IMR-90 (cell line): ENCODE measurements at places on chromosomes 7 and 10.

- DNase-seq = peak; percentile 5
Observed at GRCh38 chr7:28956608-28957063, 1.5 kb downstream of the TRIL start.

- no peak for DNase-seq
Observed at GRCh38 chr7:142943706-142944268, 4.5 kb downstream of the LLCFC1 start.

DNA sequence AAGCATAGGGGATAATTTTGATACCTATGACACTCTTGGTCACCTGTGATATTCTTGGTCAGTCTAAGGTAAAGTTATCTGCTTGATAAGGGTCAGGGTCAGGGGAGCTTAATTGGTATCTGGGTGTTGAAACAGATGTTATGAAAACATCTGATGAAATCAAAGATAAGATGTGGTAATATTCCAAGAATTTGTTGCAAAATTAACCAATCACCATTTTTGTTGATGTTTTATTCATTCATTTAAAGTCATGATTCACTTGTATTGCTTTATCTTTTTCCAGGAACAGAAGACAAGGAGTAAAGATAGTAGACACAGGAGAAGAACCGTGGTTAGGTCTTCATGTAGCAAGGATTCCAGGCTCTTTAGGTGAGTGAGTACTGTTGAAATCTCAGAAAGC, 103.1 kb downstream of the SEMA3C start:
- DNase-seq = peak; percentile 5

GRCh38 chr7:99123571-99124033, 20.3 kb downstream of the SMURF1 start:
- peak; percentile 57 for DNase-seq

DNA sequence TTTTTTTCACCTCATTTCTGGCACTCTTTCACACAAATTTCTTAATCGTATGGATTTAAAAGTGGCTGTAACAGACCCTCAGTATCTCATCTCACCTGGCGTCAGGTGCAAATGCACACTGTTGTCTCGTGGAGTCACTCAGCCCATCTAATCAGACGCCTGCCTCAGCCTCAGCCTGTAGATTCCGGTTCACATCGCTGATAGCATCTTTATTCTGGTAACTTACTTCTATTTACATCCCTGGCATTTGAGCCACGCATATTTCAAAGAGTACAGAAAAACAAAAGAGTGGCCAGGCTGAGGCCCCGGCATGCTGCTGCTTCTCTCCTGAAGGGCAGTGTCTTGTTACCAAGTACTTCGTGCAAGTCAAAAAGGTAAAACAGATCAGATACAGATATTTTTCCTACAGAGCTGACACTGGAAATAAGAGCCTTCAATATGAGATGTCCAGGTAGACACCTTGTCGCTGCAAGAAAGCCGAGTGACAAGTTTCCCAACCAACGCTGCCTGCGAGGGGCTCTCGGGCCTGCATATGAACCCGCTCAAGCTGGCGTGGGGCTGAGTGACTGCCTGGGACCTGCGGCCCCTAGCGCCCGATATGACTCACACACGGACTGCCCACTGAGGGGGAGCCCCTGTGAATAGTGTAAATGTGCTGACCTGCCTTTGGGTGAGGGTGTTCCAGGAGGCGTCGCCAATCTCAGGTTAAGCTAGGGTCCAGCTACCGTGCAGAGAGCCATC, 4.3 kb downstream of the VIPR2 start:
- no peak for DNase-seq

DNA sequence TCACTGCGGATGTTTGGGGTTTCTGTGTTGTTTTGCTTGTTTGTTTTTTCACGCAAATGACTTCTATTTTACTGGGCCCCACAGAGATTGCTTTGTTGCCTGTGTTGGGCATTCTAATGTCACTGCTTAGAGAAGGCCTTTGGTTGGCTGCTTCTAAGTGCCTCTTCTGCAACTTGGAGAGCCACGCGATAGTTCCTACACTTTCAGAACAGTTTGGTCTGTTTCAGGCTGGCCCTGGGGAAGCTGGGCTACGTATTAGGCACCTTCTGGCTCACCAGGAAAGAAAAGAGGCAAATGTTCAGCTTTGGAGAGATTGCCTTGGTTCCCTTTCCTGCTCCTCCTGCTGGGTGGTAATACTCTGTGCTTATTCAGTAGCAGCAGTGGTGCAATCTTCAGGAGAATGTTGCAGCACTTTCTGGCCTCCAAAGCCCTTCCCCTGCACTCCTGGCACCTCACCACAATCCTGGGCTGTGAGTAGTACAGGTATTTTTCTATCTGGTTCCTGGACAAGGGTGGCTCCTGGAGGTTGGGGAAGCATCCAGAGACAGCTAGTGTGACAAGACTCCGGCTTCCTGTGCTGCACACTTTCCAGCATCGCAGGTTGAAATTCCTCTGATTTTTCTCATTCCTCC, 1.2 kb downstream of the ANTXRL start:
- DNase-seq = no peak

- no peak for DNase-seq
Observed at GRCh38 chr7:15504351-15504750, 57.5 kb downstream of the AGMO start.

DNA sequence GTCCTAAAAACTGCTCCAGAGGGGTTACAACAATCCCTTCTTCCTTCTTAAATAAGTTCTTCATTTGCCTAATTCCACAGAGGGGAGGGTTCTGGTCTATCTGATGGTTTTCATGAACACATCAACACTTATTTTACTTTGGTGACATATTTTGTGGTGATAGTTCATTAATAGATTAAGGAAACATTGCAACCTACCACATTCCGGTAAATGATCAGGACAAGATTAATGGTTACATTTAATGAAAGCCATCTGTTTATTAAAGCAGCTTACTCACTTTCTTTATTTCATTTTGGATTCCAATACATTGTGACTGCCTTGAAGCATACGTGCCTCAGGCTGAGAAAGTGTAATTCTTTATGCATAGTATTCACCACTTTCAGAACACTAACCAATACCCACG, 101.0 kb downstream of the SKIDA1 start:
- DNase-seq = peak; percentile 61

DNA sequence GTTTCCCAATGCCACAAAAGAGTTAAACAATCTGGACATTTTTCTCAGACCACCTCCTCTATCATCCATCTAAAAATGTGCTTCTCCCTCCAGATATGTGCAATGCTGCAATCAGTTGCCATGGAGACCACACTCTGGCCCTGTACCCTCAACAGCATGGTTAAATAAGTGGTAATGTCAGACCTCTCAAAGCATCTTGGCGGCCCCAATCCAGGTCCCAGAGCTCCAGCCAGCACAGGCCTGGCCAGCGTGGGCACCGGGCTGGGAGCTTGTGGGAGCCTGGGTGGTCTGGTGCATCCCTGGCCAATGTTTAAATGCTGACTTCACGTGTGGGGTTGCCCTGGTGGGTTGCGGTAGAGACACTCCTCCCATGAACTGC, 362.9 kb upstream of the ZNF32 start:
- no peak for DNase-seq

DNA sequence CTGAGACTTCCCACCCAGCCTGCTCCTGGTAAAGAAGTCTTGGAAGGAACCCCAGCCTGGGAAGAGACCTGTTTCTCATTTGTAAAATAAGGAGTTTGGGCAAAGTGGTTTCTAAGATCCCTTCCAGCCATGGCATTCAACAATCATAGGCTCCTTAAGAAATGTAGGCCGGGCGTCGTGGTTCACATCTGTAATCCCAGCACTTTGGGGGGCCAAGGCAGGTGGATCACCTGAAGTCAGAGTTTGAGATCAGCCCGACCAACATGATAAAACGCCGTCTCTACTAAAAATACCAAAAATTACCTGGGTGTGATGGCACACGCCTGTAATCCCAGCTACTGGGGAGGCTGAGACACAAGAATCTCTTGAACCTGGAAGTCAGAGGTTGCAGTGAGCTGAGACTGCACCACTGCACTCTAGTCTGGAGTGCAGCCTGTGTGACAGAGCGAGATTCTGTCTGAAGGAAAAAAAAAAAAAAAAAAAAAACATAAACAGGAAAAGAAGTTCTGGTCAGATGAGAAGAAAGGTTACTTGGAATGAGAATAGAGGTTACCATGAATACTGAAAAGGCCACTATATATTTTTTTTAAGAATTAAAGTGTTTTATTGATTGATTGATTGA, 15.9 kb downstream of the DLG5 start:
- DNase-seq = no peak

DNA sequence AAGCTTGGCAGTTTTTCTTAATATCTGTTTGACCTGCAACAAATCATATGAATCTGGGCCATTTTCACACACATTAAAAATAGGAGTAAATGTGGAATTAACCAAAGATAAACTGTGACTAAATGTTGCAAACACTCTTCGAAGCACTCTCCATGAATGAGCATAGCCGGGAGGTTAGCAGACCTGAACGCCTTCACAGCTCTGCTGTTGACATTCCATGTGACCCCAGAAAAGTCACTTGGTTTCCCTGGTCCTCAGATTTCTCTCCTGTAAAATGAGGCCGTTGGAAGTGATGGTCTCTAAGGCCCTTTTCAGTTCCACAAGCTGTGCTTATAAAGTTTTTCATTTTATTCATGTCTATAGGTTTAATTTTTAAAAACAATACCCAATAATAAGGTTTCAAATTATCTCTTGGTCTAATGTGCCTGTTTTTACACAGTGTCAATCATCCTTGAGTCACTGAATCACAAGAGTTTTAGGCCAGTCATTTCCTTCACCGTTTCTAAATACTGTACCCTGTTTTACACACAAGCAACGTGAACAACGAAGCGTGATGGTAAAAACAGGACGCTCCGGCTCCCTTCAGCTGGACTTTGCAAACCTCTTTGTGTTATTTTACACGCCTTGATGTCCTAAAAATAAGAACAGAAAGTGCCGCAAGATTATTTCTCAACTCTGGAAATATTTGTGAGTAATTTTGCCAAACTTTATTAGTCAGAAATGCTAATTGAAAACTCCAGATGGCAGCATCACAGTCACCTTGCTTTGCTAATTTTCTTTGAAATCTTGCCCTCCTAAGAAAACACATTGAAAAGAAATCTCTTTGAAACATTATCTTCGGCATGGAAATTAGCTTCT, 38.6 kb upstream of the MET start:
- no peak for DNase-seq

DNA sequence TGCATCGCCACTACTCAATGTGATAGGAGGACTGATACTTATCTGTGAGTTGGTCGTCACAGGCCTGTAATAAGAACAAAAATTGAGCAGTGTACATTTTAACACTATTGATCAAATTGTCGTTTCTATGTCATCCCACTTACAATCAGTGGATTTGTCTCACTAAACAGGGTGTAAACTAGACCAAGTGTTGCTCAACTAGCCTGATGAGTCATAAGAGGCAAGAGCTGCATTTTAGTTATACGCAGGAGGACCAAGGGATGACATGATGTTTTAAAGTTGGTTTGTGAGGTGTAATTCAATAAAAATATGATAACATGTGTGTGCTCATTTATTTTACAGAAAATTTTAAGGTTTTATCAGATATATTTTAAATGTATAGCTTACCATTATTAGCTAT, 1239.2 kb downstream of the REEP3 start:
- no peak for DNase-seq

- DNase-seq = no peak
Observed at GRCh38 chr10:122078965-122079795, 90.2 kb downstream of the TACC2 start.

GRCh38 chr7:45155941-45156340, 1.6 kb upstream of the RAMP3 start:
- DNase-seq = no peak

DNA sequence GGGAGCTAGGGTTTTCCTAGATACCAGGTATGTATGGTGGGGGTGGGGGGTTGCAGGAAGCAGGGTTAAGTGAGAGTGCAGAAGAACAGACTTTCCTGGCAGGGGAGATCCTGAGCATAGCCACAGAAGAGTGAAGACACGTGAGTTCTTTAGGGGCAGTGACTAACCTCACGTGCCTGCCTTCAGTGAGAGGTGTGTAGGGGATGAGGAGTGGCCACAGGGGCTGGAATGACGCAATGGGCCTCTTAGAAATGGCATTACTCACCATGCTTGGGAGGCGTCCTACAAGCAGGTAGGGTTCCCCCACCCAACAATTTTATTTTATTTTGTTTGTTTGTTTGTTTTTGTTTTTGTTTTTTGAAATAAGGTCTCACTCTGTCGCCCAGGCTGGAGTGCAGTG, 698.6 kb upstream of the NRP1 start:
- no peak for DNase-seq

DNA sequence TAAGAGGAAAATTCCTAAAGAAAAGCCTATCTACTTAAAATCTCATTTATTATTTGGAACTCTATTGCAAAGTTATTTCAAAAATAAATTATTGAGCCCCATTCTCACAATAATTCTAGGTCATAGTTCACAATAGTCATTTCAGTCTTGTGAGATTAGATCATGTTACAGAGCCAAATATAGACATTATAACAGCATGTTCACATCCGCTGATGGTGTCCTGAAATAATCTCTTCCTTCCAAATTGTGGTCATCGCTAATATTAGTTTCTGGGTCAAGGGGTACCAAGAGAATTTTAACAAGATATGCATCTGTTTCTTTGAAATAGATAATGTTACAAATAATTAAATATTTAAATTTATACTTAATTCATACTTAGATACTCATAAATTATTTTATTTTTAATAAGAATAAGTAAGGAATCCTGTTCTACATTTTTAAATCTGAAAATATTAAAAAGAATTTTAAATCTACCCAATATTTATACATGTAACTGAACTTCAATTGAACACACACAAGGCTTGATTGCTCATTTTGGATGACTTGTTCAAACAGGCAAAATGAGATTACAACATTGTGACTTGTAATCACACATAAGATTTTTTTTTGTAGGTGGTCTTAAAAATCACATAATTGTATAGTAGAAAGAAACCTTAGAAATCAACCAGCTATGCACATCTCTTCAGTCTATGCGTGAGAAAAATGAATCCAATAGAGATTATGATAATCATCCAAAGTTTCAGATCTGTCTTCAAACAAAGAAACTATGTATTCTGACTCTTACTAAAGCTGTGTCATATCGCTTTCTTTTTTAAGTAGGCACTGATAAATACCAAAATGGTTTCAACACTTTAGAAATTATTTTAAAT, 13.1 kb downstream of the GNAT3 start:
- DNase-seq = peak; percentile 71

DNA sequence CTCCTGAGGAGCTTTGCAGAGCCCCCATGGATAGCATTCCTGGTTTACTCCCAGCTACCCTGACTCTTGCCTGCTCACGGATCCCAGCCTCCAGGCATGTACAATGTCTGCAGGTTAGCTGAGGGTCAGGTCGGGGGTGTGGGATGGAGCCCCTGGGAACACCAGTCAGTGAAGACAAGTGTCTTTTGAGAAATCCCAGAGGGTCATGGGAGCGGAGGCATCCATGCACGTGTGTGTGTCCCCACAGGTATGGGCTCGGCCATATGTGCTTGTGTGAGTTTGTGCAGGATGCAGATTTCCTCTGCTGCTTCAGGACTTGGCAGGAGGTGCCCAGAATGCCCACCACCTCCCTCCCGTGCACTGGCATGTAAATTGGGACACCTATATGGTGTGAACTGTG, 28.3 kb upstream of the EN2 start:
- no peak for DNase-seq

GRCh38 chr10:101311185-101312066, 42.5 kb upstream of the BTRC start:
- no peak for DNase-seq
